ENCODE measurements at places on chromosomes 2 and 18.
A peak's percentile ranks its signal among the peaks of the same experiment; 100 is the strongest.

GRCh38 chr2:241964133-241964532 lies 94.6 kb downstream of the RTP5 start:
- DNase-seq: no peak

GRCh38 chr2:156719036-156719435 lies 282.9 kb downstream of the GPD2 start:
- no peak for DNase-seq

GRCh38 chr2:152552888-152553287 lies 164.4 kb downstream of the PRPF40A start:
- DNase-seq: no peak

- DNase-seq: no peak
These were observed 21.3 kb upstream of the SPP2 start for GRCh38 chr2:234029150-234029733.

GRCh38 chr2:54840559-54841468 lies 117.4 kb downstream of the EML6 start:
- DNase-seq: no peak

DNA sequence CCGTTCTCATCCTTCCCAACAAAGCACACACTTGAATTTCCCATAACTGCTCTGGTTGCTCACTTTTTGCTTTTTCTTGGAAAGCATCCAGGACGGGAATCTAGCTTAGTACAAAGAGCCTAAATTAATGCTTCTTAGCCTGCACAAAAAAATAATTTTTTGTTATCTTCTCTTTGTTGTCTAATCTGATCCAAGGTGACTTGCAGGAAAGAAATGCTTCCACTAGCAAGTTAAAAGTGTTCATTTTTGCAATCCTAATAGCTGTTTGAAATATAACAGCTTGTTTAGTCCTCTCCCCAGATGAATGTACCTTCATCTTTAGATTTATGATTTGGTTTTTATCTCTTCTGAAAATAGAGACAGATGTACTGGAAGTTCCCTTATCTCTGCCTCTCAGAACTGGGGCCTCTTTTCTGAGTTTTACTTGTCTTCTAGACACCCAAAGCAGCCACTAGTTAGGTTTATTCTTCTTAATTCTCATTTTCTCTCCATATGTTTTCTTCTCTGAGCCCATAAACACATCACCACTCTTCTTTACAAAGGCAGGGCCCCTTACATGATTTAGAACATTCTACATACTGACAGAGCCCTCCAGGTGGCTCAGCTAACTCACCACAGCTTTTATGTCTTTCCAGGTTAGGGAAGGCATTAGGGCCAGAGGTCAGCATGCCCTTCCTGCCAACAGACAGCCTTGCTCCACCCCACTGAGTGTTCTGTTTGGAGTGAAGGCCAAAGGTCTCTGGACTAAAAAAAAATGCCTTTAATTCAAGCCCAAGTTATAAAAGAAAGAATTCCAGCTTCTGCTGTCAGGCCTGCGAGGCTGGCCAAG lies 74.7 kb upstream of the MAP4K3 start:
- DNase-seq: no peak

DNA sequence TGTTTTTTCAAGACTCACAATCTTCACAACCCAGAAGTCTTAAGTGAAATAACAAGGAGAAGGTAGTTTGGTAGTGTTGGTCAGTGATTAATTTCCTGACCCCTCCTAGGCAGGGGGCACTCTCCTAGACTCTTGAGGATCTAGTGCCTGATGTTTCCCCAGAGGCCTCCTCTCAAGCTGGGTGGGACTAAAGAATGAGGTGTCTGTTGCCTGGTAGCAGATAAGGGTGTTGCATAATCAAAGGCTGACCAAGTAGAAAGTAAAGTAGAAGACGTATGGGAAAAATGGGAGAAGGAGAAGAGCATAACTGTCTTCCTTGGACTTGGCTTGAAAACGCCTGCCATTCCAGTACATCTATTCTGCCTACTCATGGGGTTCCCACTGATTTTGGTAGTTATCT lies 37.8 kb downstream of the VIT start:
- DNase-seq: peak; percentile 37

DNA sequence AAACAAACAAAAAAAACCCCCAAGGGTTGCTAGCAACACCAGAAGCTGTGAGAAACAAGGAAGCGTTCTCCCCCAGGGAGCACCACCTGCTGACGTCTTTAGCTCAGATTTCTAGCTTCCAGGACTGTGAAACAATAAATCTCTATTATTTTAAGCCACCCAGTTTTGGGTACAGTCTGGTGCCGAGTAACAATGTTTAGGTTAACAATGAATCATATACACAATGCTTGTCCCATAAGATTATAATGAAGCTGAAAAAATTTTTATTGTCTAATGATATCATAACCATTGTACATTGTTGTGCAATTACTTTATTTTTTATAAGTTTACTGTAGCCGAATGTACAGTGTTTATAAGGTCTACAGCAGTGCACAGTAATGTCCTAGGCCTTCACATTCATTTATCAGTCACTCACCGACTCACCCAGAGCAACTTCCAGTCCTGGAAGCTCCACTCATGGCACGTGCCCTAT lies 72.1 kb upstream of the CAB39 start:
- no peak for DNase-seq

GRCh38 chr2:101500180-101500579 lies 25.3 kb upstream of the RFX8 start:
- DNase-seq: no peak

- no peak for DNase-seq
These were observed 327.7 kb upstream of the SLC14A2 start for GRCh38 chr18:45287531-45287930.

- no peak for DNase-seq
These were observed 478.4 kb downstream of the STK39 start for GRCh38 chr2:167769020-167769419.

GRCh38 chr2:108449410-108450130 lies 564 bp downstream of the GCC2 start:
- peak; percentile 22 for DNase-seq

GRCh38 chr2:12903272-12903671 lies 186.5 kb downstream of the TRIB2 start:
- no peak for DNase-seq

DNA sequence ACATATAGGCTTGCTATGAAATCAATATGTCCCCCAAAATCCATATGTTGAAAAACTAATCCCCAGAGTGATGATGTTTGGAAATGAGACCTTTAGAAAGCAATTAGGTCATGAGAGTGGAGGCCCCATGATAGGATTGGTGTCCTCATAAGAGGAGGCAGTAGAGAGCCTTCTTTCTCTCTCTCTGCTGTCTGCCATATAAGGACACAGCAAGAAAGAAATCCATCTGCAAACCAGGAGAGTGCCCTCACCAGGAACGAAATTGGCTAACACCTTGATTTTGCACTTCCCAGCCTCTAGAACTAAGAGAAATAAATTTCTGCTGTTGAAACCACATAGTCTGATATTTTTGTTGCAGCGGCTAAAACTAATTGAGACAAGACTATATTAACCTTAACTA lies 89.5 kb downstream of the NBAS start:
- no peak for DNase-seq

GRCh38 chr2:175205523-175205922 lies 24.0 kb upstream of the ATP5MC3 start:
- no peak for DNase-seq

GRCh38 chr2:397521-397920 lies 109.6 kb upstream of the ALKAL2 start:
- DNase-seq: no peak

GRCh38 chr2:67290451-67291290 lies 106.5 kb upstream of the ETAA1 start:
- DNase-seq: peak; percentile 12

DNA sequence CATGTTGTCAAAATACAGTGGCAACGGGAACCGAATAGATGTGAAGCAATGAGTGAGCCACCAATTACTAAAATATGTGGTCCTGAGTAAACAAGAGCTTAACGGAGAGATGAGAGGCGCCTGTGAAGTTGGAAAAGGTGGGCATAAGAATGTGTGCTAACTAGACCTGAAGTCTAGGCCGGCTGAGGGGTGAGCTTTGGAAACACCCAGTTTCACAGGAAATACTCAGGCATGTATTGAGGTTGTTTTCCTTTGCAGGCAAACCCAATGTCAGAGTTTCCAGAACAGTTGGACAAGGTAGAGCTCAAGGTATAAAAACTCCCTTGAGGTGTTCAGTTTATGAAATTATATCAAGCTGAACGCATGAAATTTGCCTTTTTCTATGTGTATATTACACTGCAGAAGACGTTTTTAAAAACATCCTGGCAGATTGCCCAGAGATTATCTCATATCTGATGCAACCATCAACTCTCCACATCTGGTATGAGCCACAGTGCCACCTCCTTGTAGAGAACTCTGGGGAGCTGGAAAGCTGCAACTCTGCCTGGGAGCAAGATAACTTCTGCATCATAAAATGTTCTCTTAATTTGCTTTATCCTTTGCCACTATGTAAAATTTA lies 3.9 kb upstream of the WDSUB1 start:
- DNase-seq: peak; percentile 31

GRCh38 chr2:196080526-196080925 lies 11.9 kb upstream of the DNAH7 start:
- DNase-seq: no peak

GRCh38 chr2:105099153-105099552 lies 61.3 kb downstream of the MRPS9 start:
- no peak for DNase-seq

DNA sequence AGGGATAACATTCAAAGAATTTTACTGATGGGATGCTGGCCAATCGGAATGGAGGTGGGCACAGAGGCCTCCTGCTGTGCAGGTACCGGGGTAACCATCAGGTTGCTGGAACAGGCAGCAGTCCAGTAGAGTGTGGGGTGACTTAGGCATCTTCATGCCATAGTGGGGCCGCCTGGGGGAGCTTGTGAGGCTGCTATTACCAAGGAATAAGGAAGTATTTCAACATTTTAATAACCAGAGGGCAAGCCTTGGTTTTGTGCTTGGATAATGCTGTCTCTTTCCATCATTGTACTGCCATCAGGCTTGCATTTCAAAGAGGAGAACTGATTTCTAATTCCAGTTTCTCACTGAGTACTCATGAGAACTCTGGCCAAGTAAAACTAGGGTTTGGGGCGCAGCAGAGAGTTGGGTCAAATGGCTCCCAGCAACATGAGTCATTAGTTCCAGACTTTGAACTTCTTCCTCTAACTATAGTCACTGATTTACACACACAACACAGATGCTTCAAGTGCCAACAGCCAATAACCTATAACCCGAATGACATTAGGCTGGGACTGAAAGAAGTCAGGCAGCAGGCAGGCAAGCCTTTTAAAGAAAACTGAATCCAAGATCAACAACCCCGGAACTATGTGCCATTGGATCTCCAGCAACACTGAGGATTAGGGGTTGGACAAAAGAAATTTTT lies 56.1 kb upstream of the FHL2 start:
- peak; percentile 37 for DNase-seq

DNA sequence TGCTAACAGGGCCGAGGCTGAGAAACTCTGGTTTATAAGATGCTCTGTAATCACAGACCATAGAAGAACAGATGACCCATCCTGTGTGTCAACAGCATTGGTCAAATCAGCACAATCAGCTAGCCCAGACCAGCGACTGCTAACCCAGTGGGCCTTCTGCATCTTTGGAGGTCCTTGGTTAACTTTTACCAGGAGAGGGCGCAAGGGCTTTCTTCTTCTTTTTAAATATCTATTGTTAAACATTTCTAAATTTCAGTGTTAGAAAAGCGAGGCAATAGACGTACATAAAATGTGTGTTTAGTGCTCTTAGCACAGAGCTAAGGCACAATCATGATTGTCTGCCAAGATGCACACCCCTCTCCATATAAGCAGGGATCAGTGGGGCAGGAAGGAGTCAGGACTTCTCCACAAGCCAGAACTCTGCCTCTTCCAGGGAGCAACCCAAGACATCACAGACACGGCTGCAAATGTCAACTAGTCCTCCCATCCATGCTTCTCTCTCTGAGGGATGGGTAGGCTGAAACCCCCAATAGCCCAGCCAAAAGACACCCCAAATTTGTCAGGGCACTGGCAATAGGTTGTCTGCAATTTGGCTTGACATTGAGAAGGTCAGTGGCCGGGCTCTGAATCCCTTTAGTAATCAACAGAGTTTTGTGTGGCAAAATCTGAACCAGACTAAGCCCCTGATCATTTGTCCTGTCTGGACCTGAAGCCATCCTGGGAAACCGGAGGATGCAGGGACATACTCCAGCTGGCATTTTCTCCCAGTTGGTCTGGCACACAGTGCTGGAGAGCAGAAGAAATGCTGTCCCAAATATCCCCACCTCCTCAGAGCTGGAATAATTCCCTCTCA lies 188.2 kb downstream of the BCL2 start:
- peak; percentile 31 for DNase-seq

GRCh38 chr2:145344076-145344724 lies 824.3 kb upstream of the ZEB2 start:
- no peak for DNase-seq

- DNase-seq: peak; percentile 34
These were observed 34.5 kb upstream of the SIX3 start for GRCh38 chr2:44906972-44907371.

GRCh38 chr2:217158928-217159327 lies 299.1 kb upstream of the TNP1 start:
- no peak for DNase-seq

DNA sequence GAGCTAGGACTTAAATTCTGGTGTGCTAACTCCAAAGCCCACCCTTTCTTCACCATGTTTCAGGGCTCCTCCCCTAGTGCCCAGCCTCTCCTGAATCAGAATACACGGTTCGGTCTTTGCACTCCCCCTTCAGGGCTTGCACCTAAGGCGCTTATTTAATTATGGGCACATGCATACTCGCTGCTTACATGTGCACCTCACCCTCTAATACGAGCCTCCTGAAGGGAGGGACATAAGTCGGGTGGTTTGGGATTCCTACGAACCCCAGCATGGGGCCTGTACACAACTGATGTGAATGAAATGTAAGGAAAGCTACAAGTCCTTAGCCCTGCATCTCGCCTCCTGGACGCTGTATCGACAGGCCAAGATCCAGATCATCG lies 435 bp downstream of the IFT172 start:
- DNase-seq: no peak

All from HTR-8/SVneo (cell line).